SW 1271 (cell line): ENCODE measurements at places on chromosomes 2 and 18.

DNA sequence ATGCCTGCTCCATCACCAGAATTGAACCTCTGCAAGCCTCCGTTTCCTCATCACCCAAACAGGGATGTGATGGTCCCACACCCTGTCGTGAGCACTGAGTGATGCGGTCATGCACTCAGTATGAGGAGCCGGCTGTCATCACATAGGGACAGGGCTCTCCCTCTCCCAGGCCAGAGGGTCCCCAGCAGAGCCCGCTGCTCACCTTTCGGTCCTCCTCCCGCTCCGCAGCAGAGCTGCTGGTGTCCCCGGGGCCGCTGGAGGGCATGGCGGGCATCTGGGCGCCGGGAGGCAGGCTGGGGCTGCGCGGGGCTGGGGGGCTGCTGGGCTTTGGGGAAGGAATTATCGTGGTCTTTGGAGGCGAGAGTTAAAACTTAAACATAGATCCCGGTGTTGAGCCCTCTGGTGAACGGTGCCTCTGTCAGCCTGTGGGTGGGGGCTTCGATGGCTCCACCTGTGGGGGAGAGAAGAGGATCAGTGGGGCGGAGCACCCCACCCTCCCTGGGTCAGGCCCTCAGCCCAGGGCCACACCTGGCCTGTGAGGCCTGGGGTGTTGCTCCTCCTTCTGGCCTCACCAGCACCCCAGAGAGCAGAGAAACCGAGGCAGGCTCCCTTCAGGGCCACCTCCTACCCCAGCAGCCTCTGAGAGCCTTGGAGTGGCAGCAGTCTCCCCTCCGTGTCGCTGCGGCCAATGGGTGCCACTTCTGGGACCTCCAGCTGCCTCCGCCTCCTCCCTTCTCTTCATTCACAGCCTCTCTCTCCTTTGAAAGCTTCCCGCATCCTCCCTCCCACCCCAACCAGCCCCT, 27.8 kb downstream of the DNMT3A start:
- no peak for DNase-seq

DNA sequence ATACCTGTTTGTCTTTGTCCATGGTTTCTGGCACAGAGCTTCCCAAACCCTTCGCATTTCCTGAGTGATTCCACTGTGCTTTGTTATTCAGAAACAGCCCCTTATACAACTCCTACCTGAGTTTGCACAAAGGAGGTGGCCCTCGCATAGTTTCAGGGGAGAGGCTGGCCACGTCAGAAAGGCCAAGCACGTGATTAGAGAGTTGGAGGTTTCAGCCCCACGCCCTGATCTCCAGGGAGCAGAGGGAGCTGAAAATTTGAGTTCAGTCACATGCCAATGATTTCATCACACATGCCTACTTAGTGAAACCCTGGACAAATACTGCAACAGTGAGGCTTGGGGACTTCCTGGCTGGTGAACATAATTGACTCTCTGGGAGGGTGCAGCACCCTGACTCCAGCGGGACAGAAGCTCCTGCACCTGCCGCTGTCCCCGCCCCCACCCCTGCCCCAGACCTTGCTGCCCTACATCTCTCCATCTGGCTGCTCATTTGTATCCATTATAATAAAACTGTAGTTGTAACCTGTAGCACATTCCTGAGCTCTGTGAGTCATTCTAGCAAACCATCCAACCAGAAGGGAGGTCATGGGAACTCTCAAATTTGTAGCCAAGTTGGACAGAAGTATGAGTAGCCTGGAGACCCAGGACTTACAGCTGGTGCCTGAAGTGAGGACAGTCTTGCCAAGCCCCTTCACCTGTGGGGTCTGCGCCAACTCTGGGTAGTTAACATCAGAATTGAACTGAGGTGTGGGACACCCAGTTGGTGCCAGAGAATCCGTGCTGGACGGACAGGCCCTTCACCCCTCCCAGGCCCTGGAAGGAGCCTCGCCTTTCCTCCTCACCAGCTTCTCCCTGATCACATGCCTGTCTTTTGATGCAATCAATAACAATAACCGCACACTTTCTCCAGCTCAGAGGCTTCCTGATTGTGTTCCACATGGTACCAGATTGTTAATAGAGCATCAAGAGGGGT, 224.3 kb downstream of the ANAPC1 start:
- DNase-seq, result peak; percentile 26

DNA sequence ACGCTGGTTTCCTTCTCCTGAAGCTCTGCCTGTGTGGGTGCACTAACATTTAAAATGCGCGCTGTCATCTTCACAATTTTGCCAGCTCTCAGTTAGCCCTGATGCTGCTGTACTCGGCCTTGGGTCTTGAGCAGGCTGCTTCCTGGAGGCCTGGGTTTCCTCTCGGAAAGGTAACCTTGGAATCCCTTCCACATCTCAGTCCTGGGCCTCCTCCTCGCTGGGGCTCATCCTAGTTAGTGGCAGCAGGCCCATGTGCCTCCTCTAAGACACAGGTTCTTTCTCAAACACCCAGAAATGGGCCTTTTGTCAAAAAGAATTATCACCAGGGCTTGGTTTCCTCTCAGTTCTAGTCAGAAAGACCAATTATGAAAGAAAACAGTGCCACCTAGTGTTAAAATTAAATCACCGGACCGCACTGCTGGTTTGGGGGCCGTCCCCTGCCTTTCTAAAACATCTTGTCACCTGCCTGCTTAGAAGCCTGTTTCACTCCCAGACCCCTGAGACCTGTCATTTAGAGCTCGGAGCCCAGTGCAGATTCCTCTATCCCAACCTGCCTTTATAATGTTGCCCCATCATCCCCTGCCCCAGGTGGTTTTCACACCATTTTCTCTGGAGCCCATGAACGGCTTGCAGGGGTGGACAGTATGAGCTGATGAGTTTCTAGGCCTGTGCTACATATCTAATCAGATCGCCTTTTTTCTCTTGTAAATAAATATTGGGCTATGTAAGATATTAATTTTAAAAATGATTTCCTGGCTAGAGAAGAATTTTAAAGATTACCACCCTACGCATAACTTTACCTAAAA, 42.4 kb downstream of the HK2 start:
- no peak for DNase-seq

- DNase-seq, result no peak
Measured at GRCh38 chr2:156647377-156648010, 211.3 kb downstream of the GPD2 start.

- no peak for DNase-seq
Measured at GRCh38 chr2:44290261-44290660, 15.0 kb downstream of the SLC3A1 start.

DNA sequence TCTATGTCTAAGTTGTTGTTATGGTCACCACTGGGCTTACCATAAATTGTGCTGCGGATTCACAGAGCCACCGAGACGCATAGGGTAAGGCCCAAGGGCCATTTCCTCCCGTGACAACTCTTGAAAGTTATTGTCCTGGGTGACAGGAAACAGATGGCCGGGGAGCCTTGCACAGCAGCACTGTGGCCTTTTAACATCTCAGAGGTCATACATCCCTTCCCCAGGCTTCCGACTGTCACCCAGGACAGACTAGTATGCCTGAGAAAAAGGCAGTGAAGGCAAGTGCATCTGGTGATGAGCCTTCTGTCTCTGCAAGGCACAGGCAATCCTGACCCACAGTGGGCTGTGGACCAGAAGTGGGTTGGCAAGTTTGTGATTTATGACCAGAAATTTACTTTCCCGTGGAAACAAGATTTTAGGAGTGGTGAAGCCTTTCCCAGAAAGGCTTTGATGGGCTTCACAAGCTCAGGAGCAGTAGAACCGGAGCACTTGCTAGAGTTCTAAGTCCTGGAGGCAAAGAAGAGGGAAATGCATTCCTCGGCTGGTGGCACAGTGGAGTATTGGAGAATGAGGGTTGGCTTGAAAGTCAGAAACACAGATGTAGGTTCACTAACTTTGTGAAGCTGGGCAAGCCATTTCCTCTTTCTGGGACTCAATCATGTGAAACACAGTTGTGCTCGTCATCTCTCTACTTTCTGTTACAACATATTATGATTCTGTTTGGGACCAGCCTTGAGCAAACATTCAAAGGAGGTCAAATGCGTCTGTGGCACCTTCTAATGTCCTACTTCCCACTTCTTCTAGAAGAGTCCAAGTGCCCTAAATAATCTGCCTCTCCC, 2.0 kb upstream of the CAPN14 start:
- DNase-seq, result no peak

GRCh38 chr18:8962192-8962779, 140.2 kb upstream of the NDUFV2 start:
- DNase-seq, result no peak

DNA sequence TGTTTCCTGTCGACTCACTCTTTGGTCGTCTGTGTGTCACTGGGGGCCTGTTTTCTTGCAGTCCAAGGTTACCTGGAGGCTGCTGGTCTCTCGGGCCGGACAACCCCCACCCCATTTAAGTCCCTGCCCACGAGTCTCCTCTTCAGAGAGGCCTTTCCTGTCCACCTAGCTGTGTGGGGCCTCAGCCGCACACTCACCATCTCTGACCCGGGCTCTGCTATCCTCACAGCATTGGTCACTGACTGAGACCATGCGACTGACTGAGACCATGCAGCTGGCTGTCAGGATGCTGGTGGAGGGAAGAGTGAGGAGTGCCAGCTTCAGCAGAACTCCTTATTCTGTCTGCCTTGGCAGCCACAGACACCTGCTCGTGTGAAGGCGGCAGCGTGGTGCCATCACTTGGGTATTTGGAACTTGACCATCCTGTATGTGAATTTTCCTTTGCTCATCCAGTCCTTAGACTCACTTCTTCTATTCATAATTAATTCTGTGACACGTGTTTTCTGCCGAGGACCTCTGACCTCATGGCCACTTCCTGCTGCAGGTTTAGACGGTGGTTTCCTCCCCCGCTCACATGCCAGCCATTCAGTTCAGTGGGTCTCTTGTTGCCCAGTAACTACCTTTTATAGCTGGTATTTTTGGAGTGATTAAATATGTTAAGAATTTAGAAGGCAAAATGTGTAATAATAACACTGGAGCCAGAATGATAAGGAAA, 47.5 kb upstream of the ASB1 start:
- no peak for DNase-seq

DNA sequence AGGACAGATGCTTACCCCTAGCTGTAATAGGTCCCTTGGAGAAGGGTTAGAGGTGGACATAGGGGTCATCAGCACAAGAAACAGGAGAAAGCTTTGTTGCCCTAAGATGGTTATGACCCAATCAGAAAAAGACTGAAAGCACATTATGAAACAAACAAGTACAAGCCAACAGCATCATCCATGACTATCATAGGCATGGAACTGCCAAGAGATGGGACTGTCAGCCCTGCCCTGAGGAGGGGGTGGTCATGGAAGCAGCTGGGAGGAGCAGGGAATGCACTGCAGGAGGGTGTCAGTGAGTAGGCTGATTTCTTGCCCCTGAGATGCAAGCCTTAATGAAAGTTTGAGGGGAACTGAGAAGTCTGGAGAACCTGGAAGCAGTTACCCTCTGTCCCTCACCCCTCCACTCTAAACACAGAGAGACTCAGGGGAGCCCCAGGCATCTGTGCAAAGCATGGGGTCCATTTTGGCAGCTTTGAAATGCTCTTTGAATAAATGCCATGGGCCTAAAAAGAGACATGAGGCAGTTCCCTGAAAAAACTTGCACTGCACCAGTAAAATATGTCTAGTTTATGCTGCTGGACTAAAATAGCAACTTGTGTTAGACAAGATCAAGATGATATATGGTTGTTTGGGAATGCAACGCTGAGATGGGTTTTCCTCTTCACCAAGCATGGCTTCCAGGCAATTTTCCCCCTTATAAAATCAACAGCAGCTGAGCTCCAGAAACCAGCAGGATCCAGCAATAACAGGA, 122.7 kb upstream of the ZFP36L2 start:
- DNase-seq, result no peak

GRCh38 chr18:49243391-49243790, 217.1 kb downstream of the DYM start:
- no peak for DNase-seq

- no peak for DNase-seq
Measured at GRCh38 chr2:235654103-235654813, 160.4 kb downstream of the AGAP1 start.

GRCh38 chr2:121309801-121310200, 24.8 kb upstream of the TFCP2L1 start:
- DNase-seq, result no peak

DNA sequence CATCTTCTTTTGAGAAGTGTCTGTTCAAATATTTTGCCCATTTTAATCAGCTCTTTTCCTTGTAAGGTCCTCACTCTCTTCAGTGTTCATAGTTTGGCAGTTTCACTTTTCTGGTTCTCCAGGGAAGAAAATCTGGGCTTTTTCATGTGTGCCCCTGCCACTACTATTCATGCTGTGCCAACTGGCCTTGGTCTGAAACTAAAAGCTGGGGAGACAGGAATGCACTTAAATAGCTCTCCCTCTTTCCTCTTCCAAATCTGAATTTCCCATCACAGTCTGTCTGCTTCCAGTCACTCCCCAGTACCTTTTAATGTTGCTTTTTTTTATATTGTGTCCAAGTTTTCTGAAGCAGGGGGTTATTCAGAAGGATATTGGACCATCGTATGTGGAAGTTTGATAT, 574.3 kb upstream of the POU3F3 start:
- DNase-seq, result no peak

- DNase-seq, result no peak
Measured at GRCh38 chr18:52150050-52150449, 189.9 kb upstream of the DCC start.

DNA sequence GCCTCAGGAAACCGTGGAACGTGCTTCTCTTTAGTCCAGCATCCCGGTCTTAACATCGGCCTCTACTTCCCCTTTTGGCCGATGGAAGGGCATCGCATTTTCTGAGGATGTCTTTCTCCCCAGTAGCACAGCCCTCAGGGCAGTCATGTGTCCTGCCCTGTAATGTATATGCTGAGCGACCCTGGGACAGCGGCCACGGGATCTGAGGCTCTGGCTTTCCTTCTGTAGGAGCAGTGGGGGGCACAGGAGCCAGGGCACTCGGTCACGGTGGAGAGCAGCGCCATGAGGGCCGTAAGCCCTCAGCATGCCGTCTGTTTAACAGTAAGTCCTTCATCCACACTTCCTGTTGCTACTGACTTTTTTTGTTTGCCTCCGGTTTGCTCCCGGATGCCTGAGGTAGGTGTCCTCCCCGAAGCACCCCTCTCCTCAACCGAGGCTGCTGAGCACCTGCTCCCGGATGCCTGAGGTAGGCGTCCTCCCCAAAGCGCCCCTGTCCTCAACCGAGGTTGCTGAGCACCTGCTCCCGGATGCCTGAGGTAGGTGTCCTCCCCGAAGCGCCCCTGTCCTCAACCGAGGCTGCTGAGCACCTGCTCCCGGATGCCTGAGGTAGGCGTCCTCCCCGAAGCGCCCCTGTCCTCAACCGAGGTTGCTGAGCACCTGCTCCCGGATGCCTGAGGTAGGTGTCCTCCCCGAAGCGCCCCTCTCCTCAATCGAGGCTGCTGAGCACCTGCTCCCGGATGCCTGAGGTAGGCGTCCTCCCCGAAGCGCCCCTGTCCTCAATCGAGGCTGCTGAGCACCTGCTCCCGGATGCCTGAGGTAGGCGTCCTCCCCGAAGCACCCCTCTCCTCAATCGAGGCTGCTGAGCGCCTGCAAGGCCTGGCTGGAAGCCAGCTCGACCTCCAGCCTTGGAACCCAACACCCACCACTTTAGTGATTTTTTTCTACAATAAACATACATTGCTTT, 169.3 kb downstream of the HDAC4 start:
- DNase-seq, result no peak

- no peak for DNase-seq
Measured at GRCh38 chr2:181241366-181241765, 215.8 kb upstream of the ITGA4 start.
